Fibroblast of pulmonary artery (primary cell): ENCODE measurements at places on chromosomes 12 and 14.

DNA sequence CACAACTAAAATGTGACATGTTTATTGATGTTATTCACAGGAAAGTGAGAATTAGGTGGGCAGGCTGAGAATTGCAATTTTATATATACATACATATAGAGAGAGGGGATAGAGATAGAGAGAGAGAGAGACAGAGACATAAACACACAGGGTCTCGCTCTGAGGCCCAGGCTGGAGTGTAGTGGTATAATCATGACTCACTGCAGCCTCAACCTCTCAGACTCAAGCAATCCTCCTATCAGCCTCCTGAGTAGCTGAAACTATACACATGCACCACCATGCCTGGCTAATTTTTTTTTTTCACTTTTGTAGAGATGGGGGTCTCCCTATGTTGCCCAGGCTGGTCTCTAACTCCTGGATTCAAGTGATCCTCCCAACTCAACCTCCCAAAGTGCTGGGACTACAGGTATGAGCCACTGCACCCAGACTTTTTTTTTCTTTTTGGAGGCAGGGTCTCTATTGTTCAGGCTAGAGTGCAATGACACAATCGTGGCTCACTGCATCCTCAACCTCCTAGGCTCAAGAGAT is 49.1 kb downstream of the R3HDM2 start:
- no peak for DNase-seq

DNA sequence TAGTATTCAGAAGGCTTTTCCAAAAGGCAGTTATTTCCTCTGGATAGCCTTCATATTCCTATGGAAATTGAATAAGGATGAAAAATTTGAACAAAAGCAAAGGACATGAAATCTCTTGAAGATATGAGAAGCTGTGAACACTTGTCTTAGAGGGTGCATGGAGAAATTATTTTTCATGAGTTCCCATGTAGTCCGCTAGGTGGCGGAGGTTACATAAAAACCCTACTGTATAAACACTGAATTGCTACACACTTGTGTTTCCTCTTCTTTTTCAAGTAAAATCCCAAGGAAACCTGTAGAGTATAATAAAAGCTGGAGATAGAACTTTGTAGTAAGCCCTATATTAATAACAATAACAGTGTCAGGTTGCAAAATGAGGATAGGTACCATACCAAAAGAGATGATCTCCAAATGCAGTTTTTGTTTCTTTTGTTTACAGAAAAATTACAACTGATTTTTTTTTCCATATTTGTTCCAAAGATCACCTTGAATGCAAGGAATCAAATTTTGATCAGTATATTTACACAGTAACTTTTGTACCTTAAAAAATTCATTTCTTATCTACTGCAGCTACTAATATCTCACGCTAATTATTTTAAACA is 37.8 kb upstream of the OR4E1 start:
- DNase-seq = peak; percentile 71

DNA sequence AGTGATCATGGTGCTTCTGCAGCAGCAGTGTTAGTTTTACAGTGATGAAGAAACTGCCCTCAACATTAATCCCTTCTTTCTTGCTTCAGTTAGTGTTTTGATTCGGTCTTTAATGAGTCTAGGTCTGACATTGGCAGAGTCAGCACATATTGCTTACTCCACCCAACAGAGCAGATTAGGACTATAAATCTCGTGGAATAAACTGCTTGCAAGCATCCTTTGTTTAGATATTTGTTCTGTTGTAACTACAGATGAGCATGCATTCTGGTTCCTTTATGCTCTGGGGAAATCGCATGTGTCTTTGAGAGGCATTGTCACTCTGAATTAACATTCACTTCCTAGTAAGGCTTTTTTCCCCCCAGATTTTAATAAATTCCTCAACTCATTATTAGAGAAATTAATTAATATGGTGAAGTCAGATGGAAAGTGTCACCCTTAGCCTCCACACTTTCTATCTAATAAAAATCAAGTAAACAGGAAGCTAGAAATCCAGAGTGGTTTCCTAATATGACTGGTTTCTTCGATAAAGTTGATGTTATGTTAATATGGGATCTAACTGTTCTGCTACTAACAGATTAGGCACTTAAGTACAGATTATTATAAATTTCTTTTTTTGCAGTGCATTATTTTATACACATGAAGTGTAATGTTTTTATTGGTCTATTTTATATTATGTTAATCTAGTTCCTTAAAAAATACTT is 86.2 kb upstream of the SSTR1 start:
- DNase-seq = no peak

- no peak for DNase-seq
Measured at GRCh38 chr12:114414031-114414865, 8.3 kb upstream of the TBX5 start.

- peak; percentile 63 for DNase-seq
Measured at GRCh38 chr12:96434107-96434506, 33.9 kb upstream of the CDK17 start.

- no peak for DNase-seq
Measured at GRCh38 chr12:99824900-99825542, 159.7 kb downstream of the ANKS1B start.

DNA sequence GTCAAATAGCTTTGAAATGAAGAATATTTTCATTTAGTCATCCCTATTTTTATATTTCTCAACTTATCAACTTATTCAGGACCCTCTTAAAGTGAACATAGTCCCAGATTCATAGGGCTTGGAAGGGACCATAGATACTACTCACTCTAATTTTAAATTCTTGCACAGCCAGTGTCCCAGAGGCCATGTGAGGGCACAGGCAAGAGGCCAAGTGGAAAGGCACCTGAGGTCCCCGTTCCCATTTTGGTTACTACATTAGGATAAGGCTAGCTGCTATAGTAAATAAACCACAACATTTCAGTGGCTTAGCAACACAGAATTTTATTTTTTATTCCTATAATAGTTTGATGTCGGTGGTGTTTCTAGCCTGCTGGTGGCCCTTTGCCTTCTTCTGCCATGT is 227.8 kb downstream of the SPTSSA start:
- no peak for DNase-seq

DNA sequence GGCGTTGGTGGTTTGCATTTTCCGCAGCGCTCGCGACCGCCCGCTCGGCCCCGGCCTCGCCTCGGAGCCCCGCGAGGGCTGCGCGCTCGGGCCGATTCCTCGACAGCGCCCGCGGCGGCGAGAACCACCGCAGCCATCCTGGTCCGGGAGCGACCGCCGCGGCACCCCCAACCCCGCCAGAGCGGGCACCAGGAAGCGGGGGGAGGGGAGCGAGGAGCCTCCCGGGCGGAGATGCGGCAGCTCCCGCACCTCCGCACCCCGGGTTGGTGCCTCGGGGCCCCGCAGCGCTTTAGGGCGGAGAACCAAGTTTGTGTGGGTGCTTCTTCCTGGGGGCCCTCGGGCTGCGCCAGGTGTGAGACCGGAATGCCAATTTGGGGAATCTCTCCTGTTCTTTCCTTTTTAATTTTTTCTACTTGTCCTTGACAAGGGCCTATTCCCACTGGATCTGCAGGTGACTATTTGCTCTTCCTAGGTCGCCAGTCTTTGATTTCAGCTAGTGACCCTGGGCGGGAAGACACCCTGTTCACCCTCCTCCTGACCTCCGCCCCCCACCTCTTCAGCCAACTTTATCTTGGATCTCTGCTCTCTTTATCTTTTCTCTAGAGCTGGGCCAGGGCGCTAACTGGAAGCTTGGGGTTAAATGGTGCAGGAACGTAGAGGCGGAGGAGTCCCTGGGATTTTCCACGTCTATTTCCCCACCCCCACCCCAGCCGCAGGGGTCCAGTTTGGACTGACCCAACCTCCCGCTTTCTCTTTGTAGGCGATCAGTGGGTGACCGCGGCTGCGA is at the start of gene SOCS2:
TSS of gene SOCS2 (plus strand) at position 751 of the 787 bp plus-strand sequence. CDS start 223 bp downstream, outside the sequence.
- peak; percentile 19 for DNase-seq
